Breast epithelium (tissue), 4 donors: ENCODE measurements at places on chromosomes 12 and 14. TPM values are rescaled to one million over a fixed set of nuclear protein-coding genes. Genes with fewer than 3 reads are reported as not detected.

DNA sequence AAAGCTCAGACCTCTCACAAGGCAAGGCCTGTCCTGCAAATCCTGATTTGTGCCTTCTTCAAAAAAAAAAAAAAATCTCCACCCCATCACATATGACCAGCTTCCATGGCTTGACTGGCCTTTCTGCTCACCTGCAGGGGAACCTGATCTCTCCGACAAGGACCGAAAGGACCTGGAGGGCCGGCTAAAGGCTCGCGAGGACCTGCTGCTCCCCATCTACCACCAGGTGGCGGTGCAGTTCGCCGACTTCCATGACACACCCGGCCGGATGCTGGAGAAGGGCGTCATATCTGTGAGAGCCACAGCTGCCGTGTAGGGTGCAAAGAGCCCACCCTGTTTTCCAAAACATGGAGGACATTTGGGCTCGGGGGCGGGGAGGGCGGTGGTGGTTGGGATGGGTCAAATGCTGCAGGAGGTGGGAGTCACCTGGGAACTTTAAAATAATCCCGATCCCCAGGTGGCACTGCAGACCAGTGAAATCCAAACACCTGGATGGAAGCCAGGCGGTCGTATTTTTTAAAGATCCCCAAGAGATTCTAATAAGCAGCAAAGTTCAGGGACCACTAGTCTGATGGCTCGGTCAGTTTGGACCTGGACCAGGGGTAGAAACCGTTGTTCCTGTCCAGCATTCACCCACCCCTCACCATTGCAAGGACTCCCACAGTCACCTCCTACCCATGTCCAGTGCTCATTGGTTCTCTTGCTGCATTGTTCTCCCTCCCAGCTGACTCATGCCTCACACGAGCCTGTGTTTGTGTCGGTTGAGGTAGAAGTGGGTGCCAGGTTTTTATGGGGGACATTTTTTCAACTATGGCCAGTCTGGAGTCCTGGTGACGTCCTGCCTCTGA lies 44.8 kb downstream of the FOXN4 start:
- DNase-seq = no peak

DNA sequence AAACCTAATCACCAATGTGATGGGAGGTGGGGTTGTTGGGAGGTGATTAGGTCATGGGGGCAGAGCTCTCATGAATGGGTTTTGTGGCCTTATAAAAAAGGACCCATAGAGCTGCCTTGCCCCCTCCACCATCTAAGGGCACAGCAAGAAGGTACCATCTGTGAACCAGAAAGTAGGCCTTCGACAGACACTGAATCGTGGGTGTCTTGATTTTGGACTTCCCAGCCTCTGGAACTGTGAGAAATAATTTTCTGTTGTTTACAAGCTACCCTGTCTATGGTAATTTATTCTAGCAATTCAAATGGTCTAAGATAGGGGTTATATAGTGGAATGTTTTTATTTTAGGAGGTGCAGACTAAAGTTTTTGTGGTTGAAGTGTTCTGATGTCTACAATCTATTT lies 7.9 kb upstream of the SLC10A1 start:
- no peak for DNase-seq

GRCh38 chr12:76137606-76138005 lies 53.1 kb upstream of the NAP1L1 start:
- DNase-seq = no peak

DEPDC4 gene
- 1.3 TPM for total RNA-seq

GPR135 gene
- total RNA-seq = 4.4 TPM

KERA gene
- not detected for total RNA-seq

DNA sequence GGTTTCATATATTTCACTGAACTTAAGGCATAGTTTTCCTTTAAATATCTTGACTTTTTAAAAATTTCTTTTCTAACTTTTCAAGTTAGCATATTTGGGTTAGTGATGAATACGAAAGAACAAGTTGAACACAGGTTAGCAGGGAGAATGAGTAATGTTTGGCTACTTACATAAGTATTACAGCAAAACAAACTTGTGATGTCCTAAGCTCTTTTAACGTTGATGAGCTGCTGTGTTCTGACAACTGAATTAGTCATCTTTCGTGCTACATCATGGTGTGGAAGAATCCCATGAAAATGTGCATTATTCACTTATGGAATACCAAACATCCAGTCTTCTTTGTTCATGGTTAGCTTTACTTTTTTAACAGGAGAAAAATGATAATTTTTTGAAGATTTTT lies 36.3 kb upstream of the PDZRN4 start:
- no peak for DNase-seq

DNA sequence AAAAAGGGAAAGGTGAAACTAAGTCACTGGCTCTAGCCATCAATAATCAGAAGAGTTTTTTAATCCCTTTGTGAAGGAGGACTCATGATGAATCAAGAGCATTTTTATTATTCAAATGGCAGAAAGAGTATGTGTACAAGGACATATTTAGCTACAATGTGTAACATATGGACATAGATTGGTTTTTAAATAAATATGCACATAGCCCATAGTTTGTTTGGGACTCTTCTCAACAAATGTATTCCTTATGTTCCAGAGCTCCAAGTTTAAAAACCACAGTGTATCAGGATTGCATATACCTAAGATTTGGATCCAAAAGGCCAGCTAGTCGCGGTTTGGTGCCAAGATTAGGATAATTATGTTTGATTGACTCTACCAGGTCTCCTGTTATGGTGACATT lies 104.2 kb downstream of the C12orf50 start:
- no peak for DNase-seq

GRCh38 chr14:86035882-86036281 lies 505.9 kb downstream of the FLRT2 start:
- no peak for DNase-seq

DNA sequence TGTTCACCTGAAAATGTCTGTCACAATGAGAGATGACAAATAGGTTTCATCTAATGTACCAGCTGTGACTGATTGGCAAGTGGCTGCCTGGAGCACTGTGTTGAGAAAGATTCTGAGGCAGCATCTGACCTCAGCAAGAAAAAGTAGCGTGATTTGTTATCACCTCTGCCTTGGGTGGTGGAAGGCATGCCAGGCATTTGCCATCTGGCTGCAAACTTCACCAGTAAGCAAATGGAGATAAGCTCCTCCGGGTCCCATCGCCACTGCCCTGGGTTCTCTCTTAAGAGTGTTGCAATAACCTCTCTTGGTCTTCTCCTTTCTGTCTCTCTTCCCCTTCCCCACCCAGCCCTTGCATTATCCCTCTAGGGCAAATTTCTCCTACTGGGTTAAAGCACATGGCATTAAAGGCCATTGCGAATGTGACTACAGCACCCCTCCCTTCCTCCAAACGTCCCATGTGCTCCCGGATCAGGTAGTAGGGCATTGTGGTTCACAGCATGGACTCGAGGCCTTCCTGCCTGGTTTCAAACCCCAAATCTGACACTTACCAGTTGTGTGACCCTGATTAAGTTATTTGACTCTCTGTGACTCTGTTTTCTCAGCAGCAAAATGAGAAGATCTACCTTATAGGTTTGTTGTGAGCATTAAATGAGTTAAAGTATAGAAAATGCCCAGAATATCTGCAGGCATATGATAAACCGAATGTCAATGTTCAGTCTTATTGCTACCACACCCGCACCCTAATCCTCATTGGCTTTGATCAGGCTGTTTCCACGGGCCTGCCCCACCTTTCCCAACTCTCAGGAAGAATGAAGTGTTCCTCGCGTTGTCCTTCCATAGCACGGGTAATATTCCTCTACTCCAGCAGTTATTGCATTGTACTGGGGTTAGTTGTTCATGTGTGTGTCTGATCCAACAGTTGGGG lies 8.2 kb upstream of the LGALS3 start:
- no peak for DNase-seq

CLEC9A gene
- total RNA-seq = not detected

DNA sequence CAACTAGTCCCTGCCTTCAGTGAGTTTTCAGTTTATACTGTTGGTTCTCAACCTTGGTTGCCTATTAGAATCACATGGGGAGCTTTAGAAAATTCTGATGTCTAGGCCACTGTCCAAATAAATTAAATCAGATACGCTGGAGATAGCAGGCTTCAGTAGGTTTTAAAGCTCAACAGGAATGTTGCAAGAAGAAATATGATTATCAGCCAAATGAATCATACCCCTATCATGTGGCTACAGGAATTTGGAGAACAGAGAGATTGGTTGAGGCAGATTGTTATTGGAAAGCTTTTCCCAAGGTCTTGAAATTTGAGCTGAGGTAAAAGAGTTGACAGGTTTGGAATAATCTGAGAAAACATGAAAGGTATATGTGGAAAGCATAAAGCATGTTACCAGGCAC lies 125.3 kb downstream of the WIF1 start:
- DNase-seq = no peak

FSCB gene
- 1.6 TPM for total RNA-seq

PRB2 gene
- not detected for total RNA-seq

- DNase-seq = no peak
These were observed 108.6 kb upstream of the VRK1 start for GRCh38 chr14:96688629-96689028.

DNA sequence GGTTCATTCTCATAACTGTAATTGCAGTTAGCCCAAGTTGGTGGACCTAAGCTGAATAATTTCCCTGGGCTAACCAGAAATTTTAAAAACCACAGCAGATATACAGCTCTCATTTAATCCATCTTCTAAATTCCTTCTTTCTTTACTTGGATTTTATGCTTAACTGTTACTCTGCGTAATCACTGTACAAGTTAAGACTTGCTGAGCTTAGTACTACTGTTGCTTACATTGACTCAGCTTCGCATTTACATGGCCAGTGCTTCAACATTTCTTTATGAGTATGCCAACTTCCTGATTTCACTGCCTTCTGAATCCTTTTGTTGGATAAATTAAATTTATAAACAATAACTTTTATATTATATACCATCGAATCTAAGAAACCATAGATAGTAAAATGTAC lies 147.4 kb downstream of the SLC38A4 start:
- DNase-seq = no peak

COL2A1 gene
- not detected for total RNA-seq

- DNase-seq = no peak
These were observed 193.1 kb downstream of the LRFN5 start for GRCh38 chr14:41799817-41800216.
